ENCODE measurements at places on chromosomes 2 and 18. TPM values are rescaled to one million over a fixed set of nuclear protein-coding genes. Genes with fewer than 3 reads are reported as not detected.

The NEB gene
- 3.2 TPM for total RNA-seq

The GAL3ST2 gene
- 0.49 TPM for total RNA-seq

The KLF11 gene
- 20.0 TPM for total RNA-seq

The ATG16L1 gene
- total RNA-seq: 63.2 TPM

The GPR155 gene
- total RNA-seq: 6.6 TPM

The VAMP8 gene
- total RNA-seq: 34.9 TPM

The GKN2 gene
- not detected for total RNA-seq

GRCh38 chr2:168851674-168852320, 38.4 kb downstream of the SPC25 start:
- H3K27me3 ChIP-seq: no peaks in the 10 kb centered on the region
- no peaks in the 10 kb centered on the region for H3K4me1 ChIP-seq
- no peak overlapping the region for H3K4me3 ChIP-seq
- no peak for DNase-seq
- no peak overlapping the region for H3K27ac ChIP-seq

DNA sequence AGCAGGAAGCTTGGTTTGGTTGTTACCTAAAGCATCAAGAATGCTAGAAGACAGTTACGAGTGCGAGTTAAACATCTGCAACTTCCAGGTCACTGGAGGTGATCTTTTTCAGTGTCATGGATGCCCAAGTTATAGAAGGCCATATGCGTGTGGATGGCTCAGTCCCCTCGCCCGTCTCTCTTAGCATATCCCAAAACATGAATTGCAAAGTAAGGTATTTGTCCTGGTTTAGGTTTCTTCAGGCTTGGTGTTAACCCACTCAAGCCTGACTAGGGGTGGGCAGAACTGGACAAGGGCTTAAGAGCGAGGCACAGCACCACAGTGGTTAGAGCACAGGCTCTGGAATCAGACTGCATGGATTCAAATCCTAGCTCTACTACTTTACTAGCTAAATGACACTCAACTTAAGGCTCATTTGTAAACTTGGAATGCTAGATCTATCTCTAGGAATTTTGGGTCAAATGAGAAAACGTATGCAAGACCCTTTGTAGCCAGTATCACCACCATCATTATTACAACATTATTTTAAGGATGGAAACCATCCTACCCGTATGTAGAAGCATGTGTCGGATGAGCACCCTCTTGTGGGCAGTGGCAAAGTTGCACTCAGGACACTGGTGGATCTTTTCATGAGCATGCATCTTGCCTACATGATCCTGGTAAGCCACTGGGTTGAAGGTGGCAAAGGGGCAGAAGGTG, 11.2 kb downstream of the ZNF142 start:
- H3K4me3 ChIP-seq: no peak overlapping the region
- H3K27me3 ChIP-seq: no peaks in the 10 kb centered on the region
- no peak overlapping the region for H3K27ac ChIP-seq
- H3K36me3 ChIP-seq: peaks cover 80% of the 10 kb centered on the region
- no peak for DNase-seq
- no peaks in the 10 kb centered on the region for H3K4me1 ChIP-seq

DNA sequence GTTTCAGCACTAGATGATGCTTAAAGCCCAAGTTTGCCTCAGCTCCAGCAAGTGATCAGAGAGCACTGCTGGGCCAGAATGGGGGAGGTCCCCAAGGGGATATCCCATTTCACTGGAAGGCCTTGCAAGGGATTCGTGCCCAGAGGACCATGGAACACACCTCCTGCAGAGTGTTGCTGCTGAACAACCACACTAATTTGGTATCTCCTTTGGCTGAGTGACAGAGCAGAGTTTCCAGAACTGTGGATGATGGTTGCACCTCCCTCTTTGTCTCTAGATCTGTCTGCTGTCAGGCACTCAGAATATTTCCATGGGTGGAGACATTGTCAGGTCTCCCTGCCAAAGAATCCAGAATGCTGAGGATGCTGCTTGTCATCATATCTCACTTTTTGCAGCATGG, 484.8 kb upstream of the NETO1 start:
- H3K4me1 ChIP-seq: no peaks in the 10 kb centered on the region
- no peak overlapping the region for H3K27ac ChIP-seq
- H3K27me3 ChIP-seq: no peaks in the 10 kb centered on the region
- H3K4me3 ChIP-seq: no peak overlapping the region

- DNase-seq: no peak
- no peaks in the 10 kb centered on the region for H3K27me3 ChIP-seq
- peak overlapping the region; percentile 39 for H3K27ac ChIP-seq
- H3K4me1 ChIP-seq: peaks cover 41% of the 10 kb centered on the region
- peaks cover 3% of the 10 kb centered on the region for H3K36me3 ChIP-seq
- no peak overlapping the region for H3K4me3 ChIP-seq
These were observed 57.8 kb upstream of the TXNDC2 start for GRCh38 chr18:9827793-9828505.

- peaks cover 14% of the 10 kb centered on the region for H3K4me1 ChIP-seq
- no peaks in the 10 kb centered on the region for H3K36me3 ChIP-seq
- no peak overlapping the region for H3K4me3 ChIP-seq
These were observed 20.1 kb upstream of the FN1 start for GRCh38 chr2:215455958-215456357.

DNA sequence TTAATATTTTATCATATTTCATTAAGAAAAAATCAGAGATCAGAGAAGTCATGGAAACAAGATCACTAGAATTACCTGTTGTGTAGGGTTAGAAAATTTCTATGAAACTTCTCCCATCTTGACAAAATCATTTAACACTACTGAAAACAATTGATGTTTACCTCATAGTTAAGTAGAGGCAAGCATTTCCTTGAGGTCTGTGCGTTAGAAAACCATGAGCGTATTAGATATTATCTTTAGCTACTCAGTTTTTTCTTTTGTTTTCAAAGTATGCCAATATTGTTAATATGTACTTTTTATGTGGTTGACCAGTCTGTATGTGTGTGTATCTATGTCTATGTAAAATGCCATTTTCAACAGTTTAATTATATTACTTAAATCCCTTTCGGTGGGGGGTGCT, 335.7 kb downstream of the PARD3B start:
- no peaks in the 10 kb centered on the region for H3K36me3 ChIP-seq
- H3K4me3 ChIP-seq: no peak overlapping the region
- H3K27me3 ChIP-seq: no peaks in the 10 kb centered on the region
- no peak overlapping the region for H3K27ac ChIP-seq
- no peaks in the 10 kb centered on the region for H3K4me1 ChIP-seq

DNA sequence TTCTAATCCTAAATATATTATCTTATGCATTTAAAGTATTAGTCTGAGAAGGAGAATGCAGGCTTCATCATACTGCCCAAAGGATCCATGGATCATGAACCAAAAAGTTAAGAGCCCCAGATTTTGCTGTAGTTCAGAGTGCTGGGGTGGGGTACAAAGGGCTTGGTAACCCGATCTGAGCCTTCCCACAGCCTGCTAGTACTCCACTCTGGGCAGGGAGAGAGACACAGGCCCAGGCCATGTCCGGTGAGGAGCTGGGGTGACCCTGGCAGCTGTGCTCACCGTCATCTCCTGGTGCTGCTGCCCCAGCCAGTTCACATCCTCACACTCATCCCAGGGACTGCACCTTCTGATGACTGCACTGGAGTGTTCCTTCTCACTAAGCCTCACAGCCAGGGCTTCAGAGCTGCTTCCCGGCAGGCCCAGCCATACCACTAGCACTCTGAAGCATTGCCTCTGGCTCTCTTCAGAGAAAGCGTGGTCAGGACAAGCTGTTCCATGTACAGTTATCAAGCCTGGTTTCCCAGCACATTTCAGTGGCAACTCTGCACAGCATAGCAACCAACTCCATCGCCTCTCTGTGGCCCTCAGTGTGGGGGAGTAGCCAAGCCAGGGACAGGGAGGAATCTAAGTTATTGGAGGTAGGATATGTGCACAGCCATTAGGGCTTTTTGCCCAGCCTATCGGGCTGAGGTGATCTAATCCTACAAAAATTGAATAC, 189.0 kb upstream of the CTAGE1 start:
- peak; percentile 22 for DNase-seq
- H3K4me1 ChIP-seq: peaks cover 81% of the 10 kb centered on the region
- no peak overlapping the region for H3K4me3 ChIP-seq
- no peaks in the 10 kb centered on the region for H3K27me3 ChIP-seq
- H3K36me3 ChIP-seq: no peaks in the 10 kb centered on the region
- peak overlapping the region; percentile 80 for H3K27ac ChIP-seq

DNA sequence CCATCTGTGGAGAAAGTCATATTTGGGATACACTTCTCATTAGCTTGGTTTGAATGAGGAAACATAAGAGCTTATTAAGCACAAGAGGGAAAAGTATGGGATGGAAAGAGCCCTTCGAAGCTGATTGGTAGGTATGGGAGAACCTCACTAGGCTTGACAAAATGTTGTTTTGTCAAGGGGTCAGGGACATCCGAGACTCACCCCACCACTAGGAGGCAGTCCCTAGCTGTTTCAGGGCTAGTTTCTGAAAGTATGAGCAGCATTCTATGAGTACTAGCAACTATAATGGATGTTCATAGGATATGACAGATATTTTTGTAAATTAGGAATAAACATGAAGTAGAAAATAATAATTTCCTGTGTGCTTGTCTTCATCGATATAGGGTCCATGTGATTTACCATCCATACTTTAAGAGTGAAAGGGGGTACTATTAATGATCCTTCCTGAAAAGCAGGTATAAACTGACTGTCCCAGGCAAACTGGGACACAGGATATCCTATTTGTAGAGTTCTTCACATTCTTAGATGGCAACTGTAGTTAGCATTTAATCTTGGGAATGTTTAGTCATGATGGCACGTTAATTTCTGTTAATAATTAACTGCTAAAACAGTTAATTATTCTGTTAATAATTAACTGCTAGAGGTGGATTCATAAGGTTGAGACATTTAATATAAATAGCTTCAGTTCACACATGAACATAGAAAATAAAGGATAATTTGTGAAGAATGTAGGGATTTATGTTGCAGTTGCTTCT, 28.4 kb downstream of the OTX1 start:
- H3K27ac ChIP-seq: no peak overlapping the region
- no peaks in the 10 kb centered on the region for H3K4me1 ChIP-seq
- no peaks in the 10 kb centered on the region for H3K36me3 ChIP-seq
- DNase-seq: no peak
- H3K27me3 ChIP-seq: no peaks in the 10 kb centered on the region

DNA sequence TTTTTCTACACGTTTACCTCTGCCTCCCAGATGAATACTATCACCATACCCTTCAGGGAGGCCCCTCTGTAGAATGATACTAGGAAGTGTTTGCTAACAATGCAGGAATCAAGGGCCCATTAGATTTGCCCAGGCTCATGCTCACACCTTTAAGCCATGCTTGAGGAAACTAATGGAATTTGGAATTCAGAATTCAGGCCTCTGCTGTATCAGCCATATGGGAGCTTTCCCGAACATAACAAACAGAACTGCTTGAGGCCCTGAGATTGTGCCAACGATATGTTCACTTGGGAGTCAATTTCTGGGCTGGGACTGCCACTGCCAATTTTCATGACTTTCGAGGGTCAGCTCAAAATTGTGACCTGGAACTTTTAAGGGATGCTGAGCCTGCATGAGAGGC, 282.5 kb downstream of the CLIP4 start:
- DNase-seq: no peak
- H3K4me3 ChIP-seq: no peak overlapping the region
- no peaks in the 10 kb centered on the region for H3K36me3 ChIP-seq
- H3K27ac ChIP-seq: no peak overlapping the region
- no peaks in the 10 kb centered on the region for H3K27me3 ChIP-seq

DNA sequence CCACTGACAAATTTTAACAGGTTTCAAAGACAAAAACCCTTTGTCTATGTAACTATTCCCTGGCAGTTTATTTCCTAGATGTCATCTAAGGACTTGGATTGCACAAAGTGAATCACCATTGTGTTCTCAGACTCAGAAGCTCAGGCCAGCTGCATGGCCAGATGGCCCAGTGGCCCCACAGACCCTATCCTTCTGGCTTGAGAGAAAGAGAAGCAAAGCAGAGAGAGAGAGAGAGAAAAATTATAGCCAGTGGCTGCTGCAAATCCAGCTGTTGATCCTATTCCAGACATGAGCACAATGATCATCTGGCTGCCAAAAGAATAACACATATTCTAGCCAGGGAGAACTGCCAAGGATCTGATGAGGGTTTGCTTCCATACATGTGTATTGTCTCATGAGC, 25.8 kb downstream of the CTLA4 start:
- H3K27me3 ChIP-seq: no peaks in the 10 kb centered on the region
- no peak for DNase-seq
- H3K4me1 ChIP-seq: peaks cover 3% of the 10 kb centered on the region
- no peak overlapping the region for H3K27ac ChIP-seq
- H3K4me3 ChIP-seq: no peak overlapping the region
